IPS DF 6.9 (cell line): ENCODE measurements at places on chromosomes 1 and 21.

- DNase-seq, result no peak
Observed at GRCh38 chr1:5927506-5928370, 64.5 kb downstream of the NPHP4 start.

DNA sequence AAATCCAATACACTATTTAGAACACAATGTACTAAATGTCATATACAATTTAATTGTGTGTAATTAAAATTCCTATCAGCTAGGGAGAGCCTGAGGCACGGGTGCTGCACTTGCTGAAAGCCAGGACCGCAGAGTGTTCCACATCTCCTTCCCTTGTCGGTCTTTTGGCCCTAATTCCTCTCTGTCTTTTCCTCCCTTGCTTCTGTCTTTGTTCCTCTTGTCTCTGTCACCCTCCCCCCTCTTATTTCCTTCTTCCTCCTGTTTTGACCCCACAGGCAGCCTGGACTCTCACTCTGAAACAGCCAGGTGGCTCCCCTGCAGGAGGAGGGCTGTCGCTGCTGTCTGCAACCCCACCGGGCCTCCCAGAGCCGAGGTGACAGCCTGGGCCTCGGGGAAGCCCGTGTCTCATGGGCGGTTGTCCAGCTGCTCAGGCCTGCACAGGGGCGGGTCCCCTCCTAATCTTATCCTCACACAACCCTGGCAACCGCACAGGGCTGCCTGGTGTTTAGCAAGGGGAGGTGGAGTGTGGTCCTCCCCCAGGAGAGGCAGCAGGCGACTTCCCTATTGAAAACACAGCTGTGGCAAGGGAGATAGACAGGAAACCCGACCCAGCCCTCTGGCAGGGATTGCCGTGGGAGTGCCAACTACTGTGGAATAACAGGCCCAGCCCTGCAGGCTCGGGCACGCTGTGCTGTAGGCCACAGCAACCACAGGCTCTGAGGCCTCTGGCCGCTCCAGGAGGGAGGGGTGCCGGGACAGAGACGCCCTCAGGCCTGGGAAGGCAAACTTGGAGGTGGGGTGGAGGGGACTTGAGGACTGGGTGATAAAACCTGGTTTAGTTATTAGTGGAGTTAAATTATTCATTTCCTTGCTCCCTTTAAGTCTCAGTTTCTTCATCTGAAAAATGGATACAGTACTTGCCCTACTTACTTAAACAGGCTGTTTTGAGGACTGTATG is 68.8 kb upstream of the WDR26 start:
- no peak for DNase-seq

GRCh38 chr1:52502789-52503188 is 50.1 kb downstream of the TUT4 start:
- DNase-seq, result no peak

DNA sequence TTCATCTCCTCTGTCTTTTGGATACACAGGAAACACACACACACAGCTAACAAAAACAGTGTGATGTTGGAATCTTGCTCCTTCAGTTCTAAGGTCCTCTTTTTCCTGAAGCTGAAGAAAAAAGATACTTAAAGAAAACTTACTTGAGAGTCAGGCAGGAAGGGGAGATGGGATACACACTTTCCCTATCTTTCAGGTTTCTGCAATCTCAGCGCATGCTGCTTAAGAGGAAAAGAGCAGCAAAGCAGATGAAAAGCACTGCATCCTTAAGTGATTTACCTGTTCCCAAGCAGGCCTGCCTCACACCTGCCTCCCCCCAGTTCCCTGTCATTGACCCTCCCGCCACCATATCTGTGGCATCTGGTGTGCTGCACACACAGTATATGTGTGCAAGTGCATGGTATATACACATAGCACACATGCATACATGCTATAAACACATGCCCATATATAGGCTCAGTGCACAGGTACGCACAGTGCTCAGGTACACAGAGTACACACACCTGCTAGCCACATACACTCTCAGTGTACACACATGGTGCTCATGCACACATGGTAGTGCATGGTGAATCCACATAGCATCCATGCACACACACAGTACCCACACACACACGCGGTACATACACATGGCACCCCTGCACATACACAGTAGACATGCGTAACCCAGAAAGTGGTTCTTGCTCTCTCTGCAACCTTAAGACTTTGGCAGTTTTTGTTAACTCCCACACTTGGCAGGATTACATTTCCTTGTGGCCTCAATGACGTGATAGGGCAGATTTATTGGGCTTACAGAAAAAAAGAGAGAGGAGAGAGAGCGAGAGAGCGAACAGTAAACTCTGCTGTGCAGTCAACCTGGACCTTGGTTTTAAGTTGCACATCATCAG is 166.9 kb downstream of the TOMM20 start:
- DNase-seq, result no peak

- DNase-seq, result no peak
Observed at GRCh38 chr1:169588785-169589485, 2.7 kb upstream of the F5 start.

GRCh38 chr1:229597877-229598276 is 28.0 kb downstream of the TAF5L start:
- no peak for DNase-seq

DNA sequence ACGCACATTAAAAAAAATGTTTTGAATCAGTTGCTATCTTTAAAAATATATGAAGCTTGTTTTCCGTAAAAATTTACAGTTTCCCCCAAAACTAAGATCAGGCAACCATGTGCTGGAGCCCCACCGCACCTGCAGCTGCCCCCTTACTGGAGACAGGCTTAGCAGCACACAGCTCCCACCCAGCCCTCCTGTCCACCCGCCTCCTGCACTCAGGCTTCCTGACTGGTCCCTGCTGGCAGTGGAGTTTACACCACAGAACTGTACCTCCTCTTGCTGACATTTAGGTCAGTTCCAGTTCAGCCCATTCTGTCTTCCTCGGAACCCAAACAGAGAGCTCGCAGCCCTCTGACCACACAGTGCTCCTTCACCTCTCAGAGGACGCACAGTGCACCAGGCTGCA is 2.1 kb downstream of the GPR161 start:
- no peak for DNase-seq

DNA sequence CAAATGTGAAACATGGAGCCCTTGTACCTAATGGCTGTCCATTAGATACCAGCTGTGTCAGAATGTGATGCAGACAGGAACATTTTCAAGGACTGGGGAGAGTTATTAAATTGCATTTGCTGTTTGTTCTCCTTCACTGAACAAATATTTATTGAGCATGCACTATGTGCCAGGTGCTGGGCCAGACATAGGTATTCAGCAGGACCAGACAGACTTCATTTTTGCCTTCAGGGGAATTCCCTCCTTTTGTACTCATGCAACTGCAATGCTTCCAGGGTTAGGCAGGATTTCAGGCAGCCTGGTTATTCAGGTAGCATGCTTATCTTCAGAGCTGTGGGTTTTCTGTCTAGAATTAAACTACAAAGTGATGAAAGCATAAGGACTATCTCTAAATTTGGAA is 64.2 kb upstream of the SMYD2 start:
- no peak for DNase-seq

DNA sequence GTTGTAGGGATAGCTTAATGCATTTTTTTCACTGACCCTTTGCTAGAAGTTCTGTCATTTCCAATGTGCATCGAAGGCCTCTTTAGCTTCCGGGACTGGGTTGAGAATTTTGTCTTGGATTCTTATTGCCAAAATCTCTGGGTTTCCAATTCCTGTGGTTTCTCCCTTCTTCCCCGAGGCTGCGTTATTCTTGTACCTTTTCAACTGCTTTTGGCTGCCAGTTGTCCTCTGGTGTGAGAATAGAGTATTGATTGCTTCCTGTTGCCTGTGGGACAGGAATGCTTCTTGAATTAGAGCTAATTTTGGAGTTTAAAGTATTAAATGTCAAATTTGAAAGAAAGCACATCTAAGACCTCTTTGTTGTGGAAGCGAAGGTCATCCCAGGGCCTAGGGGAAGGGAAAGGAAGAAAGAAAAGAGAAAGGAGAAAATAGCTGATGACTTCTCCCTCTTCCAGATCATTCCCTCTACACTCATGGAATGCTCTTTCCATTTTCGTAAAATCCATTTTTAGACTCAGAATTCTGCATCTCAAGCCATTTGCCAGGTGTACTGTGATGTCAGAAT is 21.1 kb downstream of the HUNK start:
- no peak for DNase-seq

DNA sequence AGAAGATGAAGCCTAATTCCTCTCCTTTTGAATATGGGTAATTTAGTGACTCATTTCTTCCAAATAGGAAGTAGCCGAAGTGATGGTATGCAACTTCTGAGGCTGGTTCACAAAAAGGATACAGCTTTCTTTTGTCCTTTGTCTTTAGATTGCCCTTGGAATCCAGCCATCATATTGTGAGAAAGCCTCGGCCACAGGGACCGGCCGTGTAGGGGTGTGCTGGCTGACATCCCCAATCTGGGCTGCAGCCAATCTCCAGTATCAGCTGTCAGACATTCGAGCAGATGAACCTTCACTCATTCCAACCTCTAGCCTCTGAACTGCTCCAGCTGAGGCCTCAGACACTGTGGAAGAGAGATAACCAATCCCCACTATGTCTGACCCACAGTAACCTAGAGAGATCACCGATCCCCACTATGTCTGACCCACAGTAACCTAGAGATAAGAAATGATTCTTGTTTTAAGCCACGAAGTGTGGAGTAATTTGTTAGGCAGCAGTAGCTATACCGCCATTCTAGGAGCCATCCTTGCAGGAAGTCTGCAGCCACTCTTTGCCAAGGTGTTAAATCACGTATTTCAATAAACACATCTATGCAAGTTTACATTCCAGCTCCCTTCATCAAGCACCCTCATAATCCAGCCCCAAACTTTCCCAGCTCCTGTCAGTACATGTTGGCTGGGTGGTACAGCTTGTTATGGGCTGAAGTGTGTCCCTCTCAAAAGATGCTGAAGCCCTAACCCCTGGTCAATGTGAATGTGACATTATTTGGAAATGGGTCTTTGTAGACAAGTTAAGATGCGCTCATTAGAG is 2.9 kb upstream of the DIP2A start:
- no peak for DNase-seq
